Heart left ventricle (tissue), 16 donors: ENCODE measurements at places on chromosomes 3 and 15. TPM values are rescaled to one million over a fixed set of nuclear protein-coding genes. Genes with fewer than 3 reads are reported as not detected.
A peak's percentile ranks its signal among the peaks of the same experiment; 100 is the strongest.

GRCh38 chr3:108406063-108406660, 104.2 kb downstream of the MYH15 start:
- DNase-seq = no peak

CFAP100 gene
- polyA plus RNA-seq = not detected

- DNase-seq = peak; percentile 83
Measured at GRCh38 chr15:71114887-71115566, at the start of gene THSD4. TSS of gene THSD4 (plus strand) at chr15:71115471.

- no peak for DNase-seq
Measured at GRCh38 chr3:160413613-160414248, 14.3 kb downstream of the SMC4 start.

GRCh38 chr3:60095516-60095915, 1045.7 kb upstream of the CFAP20DC start:
- no peak for DNase-seq
